ENCODE measurements at places on chromosomes 7 and 10.

DNA sequence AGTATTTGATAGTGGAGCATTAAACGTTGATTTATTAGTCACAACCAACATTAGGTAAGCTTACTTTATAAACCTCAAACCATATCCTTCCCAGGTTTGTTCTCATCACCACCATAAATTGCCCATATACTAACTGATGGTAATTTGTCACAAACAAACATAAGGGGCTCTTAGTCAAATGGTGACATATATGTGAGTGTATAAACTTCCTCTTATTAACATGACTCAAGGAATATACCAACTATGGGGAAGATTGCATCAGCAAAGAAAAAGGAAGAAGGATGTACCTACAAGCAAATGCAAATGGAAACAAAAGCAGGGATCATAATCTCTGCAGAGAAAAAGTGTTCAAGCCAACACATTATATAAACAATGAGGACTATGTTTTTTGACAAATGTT lies 418.2 kb upstream of the AKR1E2 start:
- DNase-seq = no peak

GRCh38 chr7:152949253-152949652 lies 189.7 kb downstream of the ACTR3B start:
- DNase-seq = no peak

DNA sequence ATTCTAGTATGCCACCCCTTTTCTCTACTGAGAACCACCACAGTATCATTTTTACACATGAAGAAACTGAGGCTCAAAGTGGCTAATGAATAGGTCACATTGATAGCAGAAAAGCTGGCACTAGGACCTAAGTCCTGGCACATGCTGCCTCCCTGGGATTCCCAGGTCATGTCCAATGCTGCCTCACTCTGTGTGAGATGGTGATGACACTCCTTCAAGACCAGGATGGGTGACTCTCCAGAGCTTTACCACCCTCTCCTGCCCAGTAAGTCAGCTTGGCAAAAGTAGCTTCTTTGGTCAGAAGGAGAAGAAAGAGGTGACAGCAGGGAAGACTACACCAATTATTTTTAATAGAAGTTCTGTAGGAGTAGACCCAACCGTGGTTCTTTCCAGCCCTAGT lies 13.3 kb upstream of the AKR1B10 start:
- no peak for DNase-seq

DNA sequence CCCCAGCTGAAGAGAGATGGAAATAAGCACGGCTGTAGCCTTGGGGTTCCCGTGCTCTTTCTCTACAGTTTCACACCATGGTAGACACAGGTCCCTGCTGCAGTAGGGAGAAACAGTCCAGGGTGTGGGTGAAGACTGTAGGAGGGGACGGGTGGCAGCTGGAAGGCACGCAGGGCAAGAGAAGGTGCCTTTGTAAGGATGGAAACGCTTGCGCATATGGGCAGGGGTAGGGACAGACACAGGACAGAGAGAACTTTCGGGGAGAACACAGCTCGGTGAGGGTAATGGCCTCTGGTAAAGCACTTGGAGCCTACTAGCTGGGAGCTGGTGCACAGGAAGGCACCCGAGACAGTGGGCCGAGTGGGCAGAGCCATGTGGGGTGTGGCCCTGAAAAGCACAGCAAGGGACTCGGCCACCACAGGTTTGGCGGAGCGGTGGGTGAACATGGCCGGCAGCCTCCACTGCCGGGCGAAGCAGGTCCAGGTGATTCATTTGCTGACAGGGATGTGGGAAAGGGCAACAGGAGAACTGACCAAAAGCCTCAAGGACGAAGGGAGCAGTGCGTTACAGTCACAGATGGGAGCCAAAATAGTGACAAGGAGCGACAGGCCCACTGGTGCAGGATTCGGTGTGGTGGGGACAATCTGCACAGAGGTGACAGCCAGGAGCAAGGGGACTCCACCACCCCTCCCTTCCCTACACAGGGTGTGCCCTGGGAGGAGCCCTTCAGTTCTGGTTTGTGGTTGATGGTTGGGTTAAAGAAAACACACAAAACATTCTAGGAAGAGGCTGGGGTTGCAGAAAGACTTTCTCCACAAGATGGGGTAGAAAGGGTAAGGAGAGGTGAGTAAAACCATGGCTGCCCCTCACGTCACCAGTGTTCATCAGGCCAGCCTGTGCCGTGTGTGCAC lies 97.1 kb downstream of the VOPP1 start:
- DNase-seq = no peak

DNA sequence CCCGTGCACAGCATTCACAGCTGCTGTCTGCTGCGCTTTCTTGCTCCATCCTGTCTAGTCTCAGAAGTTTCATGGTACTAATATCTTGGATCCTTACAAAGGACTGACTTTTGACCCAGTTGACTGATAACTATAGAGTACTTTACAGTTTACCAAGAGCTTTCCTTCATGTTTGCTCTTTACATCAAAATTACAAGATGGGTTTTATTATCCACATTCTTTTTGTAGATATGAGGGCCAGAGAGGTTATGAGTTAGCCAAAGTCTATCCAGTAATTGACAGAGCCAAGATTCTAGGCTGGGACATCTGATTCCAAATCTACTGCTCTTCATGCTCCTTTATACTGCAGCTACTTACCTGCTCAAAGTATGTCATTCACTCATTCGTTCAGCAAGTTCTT lies 218.2 kb downstream of the AUTS2 start:
- no peak for DNase-seq

GRCh38 chr10:71625445-71626175 lies 94.0 kb downstream of the C10orf105 start:
- no peak for DNase-seq

DNA sequence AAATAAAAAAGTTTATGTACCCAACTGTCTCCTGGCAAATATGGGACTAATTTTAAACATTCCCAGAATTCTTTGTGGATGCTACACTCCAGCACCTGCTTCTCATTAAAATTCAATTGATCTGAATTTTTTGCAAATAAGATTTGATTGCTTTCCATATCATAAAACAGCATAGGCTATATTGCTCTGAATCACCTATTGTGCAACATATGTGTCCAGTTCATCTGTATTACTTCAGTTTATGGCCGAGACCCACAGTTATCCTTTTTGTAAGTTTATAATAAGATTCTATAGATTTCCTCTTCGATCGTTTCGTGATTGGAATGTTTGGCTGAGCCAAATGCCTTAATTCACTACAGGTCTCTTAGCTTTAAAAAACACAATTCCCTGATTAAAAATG lies 351.1 kb downstream of the TFEC start:
- DNase-seq = no peak

- no peak for DNase-seq
Measured at GRCh38 chr7:122748195-122748594, 45.5 kb upstream of the RNF148 start.

DNA sequence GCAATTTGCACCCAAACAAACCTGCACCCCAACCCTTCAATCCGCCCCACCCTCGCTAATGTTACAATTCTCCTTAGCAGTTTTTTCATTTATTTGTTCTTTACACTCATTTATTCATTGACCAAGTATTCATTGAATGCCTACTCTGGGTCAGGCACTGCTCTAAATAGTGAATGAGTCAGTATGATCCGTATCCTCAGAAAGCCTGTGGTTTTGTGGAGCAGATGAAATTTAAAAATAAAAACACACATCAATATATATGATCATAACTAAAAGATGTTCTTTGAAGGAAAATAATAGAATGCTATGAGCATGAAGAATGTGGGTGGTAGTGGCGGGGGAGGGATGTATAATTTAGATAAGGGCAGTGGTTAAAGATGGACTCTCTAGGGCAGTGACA lies 13.3 kb downstream of the IFIT5 start:
- DNase-seq = no peak

GRCh38 chr7:103148131-103148993 lies 537 bp downstream of the NAPEPLD start:
- no peak for DNase-seq

- no peak for DNase-seq
Measured at GRCh38 chr10:70715853-70716795, 43.8 kb downstream of the ADAMTS14 start.
